ENCODE measurements at places on chromosomes 3 and 15.

DNA sequence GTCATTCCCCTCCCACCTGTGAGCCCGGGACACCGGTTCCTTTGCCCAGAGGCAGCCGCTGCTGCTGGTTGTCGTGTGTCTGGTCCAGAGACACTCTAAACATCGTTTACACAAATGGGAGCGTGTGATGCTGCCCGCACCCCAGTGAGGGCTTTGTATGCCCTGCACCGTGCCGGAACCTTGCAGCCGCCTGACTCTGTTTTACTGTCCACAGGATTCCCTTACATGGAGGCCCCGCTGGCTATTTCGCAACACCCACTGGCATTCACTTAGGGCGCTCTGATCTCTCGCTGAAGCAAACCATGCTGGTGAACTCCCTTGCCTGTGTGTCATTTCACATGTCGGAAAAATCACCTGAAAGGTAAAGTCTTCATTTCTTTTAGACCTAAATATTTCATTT lies 100.8 kb upstream of the SLC6A6 start:
- DNase-seq, result no peak

- no peak for DNase-seq
Observed at GRCh38 chr15:33756961-33757360, 211.3 kb upstream of the CHRM5 start.

GRCh38 chr3:129435367-129435766 lies 4.4 kb downstream of the MBD4 start:
- DNase-seq, result no peak

DNA sequence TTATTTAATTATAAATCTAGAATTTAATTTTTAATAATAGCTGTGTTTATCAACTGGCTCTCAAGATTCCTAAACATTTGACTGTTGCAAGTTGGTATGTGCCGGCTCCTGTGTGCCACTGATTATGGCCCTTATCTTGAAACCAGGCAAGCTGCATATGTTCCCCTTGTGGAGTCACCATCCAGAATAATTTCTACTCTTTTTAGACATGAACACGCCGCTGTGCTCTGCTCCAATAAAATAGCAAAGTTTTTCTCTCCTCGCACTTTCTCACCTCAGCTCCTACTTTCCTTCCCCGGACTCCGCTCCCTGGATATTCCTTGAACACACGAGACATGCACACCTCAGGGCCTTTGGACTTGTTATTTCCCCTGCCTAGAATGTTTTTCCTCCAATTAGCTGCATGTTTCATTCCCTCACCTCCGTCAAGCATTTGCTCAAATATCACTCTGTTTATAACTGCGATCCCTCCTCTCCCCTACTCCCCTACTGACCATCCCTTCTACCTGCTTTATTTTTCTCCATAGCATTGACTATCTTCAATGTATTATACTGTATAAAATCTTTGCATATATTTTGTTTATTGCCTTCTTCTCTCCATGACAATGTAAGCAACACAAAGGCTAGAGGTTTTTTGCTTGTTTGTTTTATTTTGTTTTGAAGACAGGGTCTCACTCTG lies 26.1 kb upstream of the ERICH6 start:
- no peak for DNase-seq

- DNase-seq, result no peak
Observed at GRCh38 chr3:51354172-51354571, 30.9 kb upstream of the MANF start.

GRCh38 chr3:172208586-172209332 lies 169.4 kb downstream of the FNDC3B start:
- DNase-seq, result no peak

- no peak for DNase-seq
Observed at GRCh38 chr15:49199666-49200065, 29.6 kb downstream of the GALK2 start.

- no peak for DNase-seq
Observed at GRCh38 chr3:52063026-52063723, 6.8 kb upstream of the DUSP7 start.

DNA sequence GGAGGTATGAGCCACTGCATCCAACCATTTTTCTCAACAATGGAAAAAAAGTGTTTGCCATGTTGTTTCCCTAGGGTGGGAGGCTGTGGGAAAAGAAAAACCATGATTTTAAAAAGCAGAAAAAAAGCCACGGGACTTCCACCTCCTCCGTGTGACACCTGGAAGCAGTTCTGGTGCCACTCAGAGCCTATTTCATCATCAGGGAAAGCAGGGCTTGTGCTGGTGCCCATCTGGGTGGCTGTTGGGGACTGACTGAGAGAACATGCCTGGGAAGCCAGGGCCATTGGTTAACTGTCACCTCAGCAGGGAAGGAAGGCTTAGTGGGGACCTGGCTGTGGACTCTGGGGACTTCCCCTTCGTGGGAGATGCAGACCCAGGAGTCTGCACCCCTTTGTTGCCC lies 7.3 kb downstream of the RNU5B-1 start:
- DNase-seq, result no peak

DNA sequence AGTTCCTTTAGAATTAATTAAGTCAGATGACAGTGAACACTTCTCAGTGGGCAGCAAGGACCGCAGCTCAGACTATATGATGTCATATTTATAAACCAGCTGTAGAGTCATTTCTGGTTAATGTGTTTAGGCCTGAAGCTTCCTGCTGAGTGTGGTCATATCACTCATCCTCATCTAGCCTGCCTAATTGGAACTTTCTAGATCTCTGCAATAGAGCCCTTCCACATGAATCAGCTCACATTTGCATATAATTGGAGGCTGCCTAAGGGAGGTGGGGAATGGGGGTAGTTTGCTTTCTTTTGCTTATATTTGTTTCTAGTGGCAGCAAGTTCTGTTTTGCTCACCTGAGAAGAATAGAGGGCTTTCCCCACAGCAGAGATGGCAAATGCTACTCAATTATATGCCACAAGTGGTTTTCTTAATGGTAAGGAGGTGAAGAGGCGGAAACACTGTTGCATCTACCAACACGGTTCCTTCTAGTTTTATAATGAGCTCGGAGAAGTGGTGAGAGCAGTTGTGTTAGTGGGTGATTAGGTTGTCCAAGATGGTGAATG lies 148.1 kb downstream of the KLHL25 start:
- DNase-seq, result no peak

GRCh38 chr15:98560338-98560737 lies 88.0 kb upstream of the IGF1R start:
- no peak for DNase-seq

GRCh38 chr3:100603469-100603868 lies 5.9 kb upstream of the ADGRG7 start:
- no peak for DNase-seq

GRCh38 chr15:92818651-92819277 lies 81.4 kb upstream of the CHD2 start:
- DNase-seq, result no peak
